Fibroblast of pulmonary artery (primary cell): ENCODE measurements at places on chromosomes 13 and 19.

- DNase-seq, result no peak
Observed at GRCh38 chr19:46602392-46603194, 1.5 kb downstream of the CALM3 start.

DNA sequence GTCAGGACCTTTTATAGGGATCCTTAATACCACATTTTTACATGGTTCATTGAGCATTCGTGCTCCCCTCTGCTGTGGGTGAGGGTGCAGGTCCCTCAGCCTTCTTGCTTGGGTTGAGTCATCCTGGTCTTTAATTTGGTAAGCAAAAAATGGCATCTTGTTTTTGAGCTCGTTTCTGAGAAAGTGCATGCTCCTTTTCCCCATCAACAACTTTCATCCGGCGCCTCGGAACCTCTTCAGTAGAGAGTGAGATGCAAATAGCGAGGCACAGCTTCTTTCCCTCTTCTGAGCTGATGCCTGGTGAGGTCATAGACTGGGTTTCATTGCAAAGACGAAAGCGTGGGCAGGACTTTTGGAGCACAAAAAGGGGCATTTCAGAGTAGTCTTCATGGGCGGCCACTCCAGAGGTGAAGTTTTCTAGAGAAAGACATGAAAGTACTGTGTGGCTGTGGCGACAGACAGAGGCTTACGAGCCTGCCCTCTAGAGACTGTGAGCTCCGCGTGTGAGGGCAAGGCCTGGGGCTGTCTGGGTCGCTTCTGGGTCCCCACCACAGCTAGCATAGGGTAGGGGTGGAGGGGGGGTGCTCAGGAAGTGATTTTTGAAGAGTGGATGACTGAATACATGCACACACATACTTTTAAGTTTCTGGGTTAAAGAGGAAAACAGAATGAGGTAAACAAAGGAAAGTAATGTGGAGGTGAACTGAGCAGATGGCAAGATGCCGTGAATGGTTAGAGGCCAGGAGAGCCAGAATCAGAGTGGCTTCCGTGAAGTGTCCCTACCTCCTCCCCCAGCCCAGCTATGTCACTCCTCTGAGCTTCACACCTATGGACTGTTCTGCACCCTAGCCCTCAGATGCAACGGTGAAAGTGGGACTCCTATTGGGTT lies 44.3 kb downstream of the BBC3 start:
- no peak for DNase-seq

- no peak for DNase-seq
Observed at GRCh38 chr19:19575411-19575810, 37.3 kb downstream of the CILP2 start.

DNA sequence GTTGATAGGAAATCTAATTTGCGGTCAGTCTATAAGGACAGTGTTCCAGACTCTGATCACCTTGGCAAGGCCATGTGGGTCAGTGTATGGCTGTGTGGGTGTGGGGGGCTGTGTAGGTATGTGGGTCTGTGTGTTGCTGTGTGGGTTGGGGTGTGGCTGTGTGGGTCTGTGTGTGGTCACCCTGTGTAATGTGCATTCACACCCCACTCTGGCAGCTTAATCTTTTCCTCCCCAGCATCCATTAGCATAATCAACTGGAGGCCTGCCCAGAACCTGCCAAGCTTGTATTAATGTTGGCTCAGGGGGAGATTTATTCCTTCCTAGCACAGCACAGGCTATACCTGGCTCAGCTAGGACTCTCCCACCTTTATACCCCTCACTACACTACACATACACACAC lies 203.2 kb downstream of the TUBA3C start:
- DNase-seq, result no peak

DNA sequence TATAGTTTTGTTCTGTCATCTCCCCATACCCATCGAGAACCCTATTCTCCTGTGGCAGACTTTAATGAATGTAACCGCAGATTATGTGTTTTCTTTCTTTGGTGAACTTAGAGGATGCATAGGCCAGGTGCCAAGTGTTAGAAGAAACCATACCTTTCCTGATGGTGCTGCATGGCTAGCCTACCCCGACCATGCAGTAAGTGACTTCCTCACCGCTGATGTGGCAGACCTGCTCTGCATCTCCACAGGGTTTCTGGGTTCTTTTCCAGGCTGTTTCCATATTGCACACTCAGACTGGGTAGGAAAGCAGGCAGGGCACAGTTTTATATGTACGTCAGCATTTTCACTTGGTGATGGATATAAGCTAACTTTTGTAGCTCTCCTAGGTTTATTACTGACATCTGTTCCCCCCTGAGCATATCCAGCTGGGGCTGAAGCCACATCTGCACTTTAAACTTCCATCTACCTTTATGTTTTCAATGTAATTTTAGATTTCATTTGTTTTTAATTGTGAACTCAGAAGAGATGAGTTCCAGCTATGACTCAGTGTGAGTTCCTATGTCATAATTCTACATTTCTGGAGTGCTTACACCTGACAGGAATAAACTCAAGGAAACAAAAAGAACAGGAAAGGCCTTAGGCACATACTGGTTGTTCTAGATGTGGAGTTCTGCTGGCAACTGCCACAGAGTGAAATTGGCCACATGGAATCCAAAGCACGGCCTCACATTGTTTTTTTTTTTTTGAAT lies 42.3 kb downstream of the LRCH1 start:
- DNase-seq, result peak; percentile 51
